ENCODE measurements at places on chromosomes 1 and 21. TPM values are rescaled to one million over a fixed set of nuclear protein-coding genes. Genes with fewer than 3 reads are reported as not detected.

Gene CEPT1
- 42.8 TPM for total RNA-seq

Gene LAPTM5
- not detected for total RNA-seq

Gene SFN
- 0.18 TPM for total RNA-seq

Gene GRHL3
- not detected for total RNA-seq

Gene NES
- total RNA-seq, result 46.1 TPM

Gene BOLA1
- 4.4 TPM for total RNA-seq

Gene TRIM67
- not detected for total RNA-seq

Gene CRYZL1
- total RNA-seq, result 19.9 TPM

Gene GUCA2A
- not detected for total RNA-seq

Gene PTPN14
- 42.8 TPM for total RNA-seq

Gene SPATA17
- 0.18 TPM for total RNA-seq

Gene ATP1A4
- total RNA-seq, result not detected

Gene CELA3A
- not detected for total RNA-seq

Gene TPTE
- not detected for total RNA-seq

Gene PYGO2
- 5.3 TPM for total RNA-seq

GRCh38 chr1:186283374-186283773 is 91.7 kb downstream of the TPR start:
- peaks cover 2% of the 10 kb centered on the region for H3K27me3 ChIP-seq
- no peaks in the 10 kb centered on the region for H3K4me1 ChIP-seq
- no peaks in the 10 kb centered on the region for H3K36me3 ChIP-seq
- H3K27ac ChIP-seq, result no peak overlapping the region

DNA sequence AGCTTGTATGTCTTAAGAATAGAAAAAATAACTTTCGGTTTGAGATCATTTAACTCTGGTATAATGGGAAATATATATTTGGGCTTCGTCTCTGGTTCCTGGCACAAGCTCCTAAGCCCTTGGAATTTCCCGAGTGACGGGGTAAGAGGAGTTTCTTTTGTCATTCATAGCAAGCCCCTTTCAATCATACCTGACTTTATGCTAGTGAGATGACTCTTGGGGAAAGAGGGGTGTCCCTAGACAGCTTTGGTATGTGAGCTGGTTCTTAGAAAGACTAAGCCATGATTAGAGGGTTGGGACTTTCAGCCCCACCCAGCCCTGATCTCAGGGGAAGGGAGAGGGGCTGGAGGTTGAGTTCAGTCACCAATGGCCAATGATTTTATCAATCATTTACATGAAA is 13.9 kb upstream of the MTARC1 start:
- H3K27ac ChIP-seq, result no peak overlapping the region
- H3K4me1 ChIP-seq, result no peaks in the 10 kb centered on the region
- H3K4me3 ChIP-seq, result no peak overlapping the region

GRCh38 chr21:45296638-45297037 is 8.9 kb upstream of the POFUT2 start:
- peaks cover 49% of the 10 kb centered on the region for H3K4me1 ChIP-seq
- DNase-seq, result no peak
- no peaks in the 10 kb centered on the region for H3K36me3 ChIP-seq
- H3K4me3 ChIP-seq, result no peak overlapping the region
- no peak overlapping the region for H3K27ac ChIP-seq
- no peaks in the 10 kb centered on the region for H3K27me3 ChIP-seq

GRCh38 chr1:3675436-3675835 is 23.1 kb downstream of the TP73 start:
- no peak overlapping the region for H3K4me3 ChIP-seq
- no peaks in the 10 kb centered on the region for H3K36me3 ChIP-seq
- no peak overlapping the region for H3K27ac ChIP-seq

DNA sequence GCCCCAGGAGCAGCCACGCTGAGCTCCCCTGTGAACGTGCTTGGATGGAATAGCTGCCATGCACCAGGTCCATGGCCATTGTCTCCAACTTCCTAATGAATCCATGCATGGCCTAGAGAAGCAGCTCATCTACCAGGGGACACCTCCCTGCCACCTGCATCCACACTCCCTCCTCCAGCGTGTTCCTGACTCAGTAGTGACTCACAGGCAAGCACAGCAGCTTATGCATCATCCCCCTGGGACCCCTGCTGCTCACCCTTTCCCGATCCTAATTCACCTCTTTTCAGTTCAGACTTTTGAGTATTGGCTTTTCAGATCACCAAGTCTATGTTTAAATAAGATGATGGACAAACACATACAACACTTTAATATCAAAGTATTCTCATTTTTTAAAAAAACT is 39.9 kb upstream of the TADA1 start:
- no peak overlapping the region for H3K4me3 ChIP-seq
- no peaks in the 10 kb centered on the region for H3K36me3 ChIP-seq
- H3K27ac ChIP-seq, result no peak overlapping the region
- H3K27me3 ChIP-seq, result peaks cover 38% of the 10 kb centered on the region
- peak; percentile 2 for DNase-seq

GRCh38 chr1:195096051-195096521 is 1512.2 kb downstream of the KCNT2 start:
- DNase-seq, result no peak
- H3K36me3 ChIP-seq, result no peaks in the 10 kb centered on the region
- no peaks in the 10 kb centered on the region for H3K4me1 ChIP-seq
- H3K27me3 ChIP-seq, result no peaks in the 10 kb centered on the region
- no peak overlapping the region for H3K27ac ChIP-seq
- H3K4me3 ChIP-seq, result no peak overlapping the region

- no peak overlapping the region for H3K27ac ChIP-seq
- H3K4me3 ChIP-seq, result no peak overlapping the region
- H3K36me3 ChIP-seq, result no peaks in the 10 kb centered on the region
- DNase-seq, result no peak
- no peaks in the 10 kb centered on the region for H3K4me1 ChIP-seq
- peaks cover 6% of the 10 kb centered on the region for H3K27me3 ChIP-seq
These were observed 42.3 kb upstream of the NHLH2 start for GRCh38 chr1:115882913-115883902.

GRCh38 chr1:222889440-222889839 is 74.6 kb downstream of the DISP1 start:
- DNase-seq, result no peak
- 0 out of 2 replicates have a peak, but pooled peaks cover 2% of the 10 kb centered on the region for H3K4me1 ChIP-seq
- no peak overlapping the region for H3K4me3 ChIP-seq
- no peaks in the 10 kb centered on the region for H3K27me3 ChIP-seq
- no peak overlapping the region for H3K27ac ChIP-seq

DNA sequence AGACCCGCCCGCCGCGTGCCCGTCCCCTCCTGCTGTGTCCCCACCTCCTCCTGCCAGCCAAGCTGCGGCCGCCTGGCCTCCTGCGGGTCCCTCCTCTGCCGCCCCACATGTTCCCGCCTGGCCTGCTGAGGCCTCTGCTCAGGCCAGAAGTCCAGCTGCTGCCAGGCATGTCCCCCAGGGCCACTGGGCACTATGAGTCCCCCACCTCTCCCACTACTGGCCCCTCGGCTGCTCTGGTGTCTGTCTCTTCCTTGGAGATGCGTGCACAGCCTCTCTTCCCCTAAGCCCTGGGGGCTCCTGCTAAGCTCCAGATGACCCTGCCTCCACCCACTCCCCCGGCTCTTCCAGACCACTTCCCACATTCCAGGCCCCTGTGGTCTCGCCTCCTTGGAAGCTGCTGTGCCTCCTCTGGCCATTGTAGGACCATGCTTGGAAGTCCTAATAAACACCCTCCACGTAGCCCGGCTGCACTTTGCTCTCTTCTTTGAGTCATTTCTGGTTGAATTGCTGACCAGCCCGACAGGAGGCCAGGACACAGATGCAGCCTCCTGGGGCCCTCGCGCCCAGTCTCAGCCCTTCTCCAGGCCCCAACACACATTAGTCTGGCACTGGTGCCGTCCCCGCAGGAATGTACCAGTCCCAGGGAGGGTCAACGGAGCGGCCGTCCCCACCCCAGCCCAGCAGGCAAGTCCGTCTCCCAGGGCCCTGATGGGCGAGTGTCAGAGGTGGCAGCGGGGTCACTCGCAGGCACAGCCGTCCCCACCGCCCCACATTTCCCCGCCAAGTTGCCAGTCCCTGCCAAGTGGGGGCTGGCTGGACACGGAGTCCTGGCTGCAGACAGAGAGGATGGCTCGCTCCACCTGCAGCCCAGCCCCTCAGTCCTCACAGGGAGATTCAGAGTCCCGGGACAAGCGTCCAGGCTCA is 1.1 kb downstream of the KRTAP10-12 start:
- no peak for DNase-seq
- no peaks in the 10 kb centered on the region for H3K36me3 ChIP-seq
- no peak overlapping the region for H3K27ac ChIP-seq
- peaks cover 56% of the 10 kb centered on the region for H3K27me3 ChIP-seq
- H3K4me1 ChIP-seq, result no peaks in the 10 kb centered on the region

- H3K4me1 ChIP-seq, result no peaks in the 10 kb centered on the region
- H3K27ac ChIP-seq, result no peak overlapping the region
- H3K27me3 ChIP-seq, result no peaks in the 10 kb centered on the region
- H3K36me3 ChIP-seq, result no peaks in the 10 kb centered on the region
- DNase-seq, result no peak
- H3K4me3 ChIP-seq, result no peak overlapping the region
These were observed 145.5 kb downstream of the TBX15 start for GRCh38 chr1:118842452-118843201.

- no peak for DNase-seq
- H3K4me1 ChIP-seq, result peaks cover 8% of the 10 kb centered on the region
- H3K27ac ChIP-seq, result peak overlapping the region; percentile 86
These were observed 38.5 kb upstream of the TDRD10 start for GRCh38 chr1:154463512-154463990.

- H3K4me3 ChIP-seq, result no peak overlapping the region
- DNase-seq, result no peak
- H3K27ac ChIP-seq, result no peak overlapping the region
- no peaks in the 10 kb centered on the region for H3K36me3 ChIP-seq
- H3K4me1 ChIP-seq, result no peaks in the 10 kb centered on the region
- peaks cover 35% of the 10 kb centered on the region for H3K27me3 ChIP-seq
These were observed 56.0 kb upstream of the NBPF3 start for GRCh38 chr1:21383785-21384401.

GRCh38 chr1:15271196-15271595 is 24.2 kb downstream of the FHAD1 start:
- peaks cover 7% of the 10 kb centered on the region for H3K27me3 ChIP-seq
- DNase-seq, result no peak
- no peak overlapping the region for H3K27ac ChIP-seq
- no peaks in the 10 kb centered on the region for H3K36me3 ChIP-seq
- H3K4me1 ChIP-seq, result peaks cover 2% of the 10 kb centered on the region
- H3K4me3 ChIP-seq, result no peak overlapping the region

DNA sequence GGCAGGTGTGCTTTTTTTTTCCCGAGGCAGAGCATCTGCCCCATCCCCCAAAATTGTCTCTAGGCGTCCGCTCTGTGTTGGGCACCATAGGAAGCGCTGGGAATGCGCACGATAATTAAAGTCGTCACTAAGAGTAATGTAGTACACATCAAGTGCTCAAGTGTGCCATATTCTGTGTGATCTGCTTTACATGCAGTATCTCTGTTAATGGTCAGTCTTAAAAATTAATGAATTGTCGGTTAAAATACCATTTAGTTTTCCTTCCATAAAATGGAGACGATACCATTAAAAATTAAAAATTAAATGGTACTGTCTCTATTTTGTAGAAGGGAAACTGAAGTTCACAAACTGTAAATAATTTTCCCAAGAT is 544 bp upstream of the CCT8 start:
- no peaks in the 10 kb centered on the region for H3K27me3 ChIP-seq
- peak overlapping the region; percentile 52 for H3K4me3 ChIP-seq
- peak overlapping the region; percentile 86 for H3K27ac ChIP-seq
- H3K4me1 ChIP-seq, result peaks cover 9% of the 10 kb centered on the region
- no peaks in the 10 kb centered on the region for H3K36me3 ChIP-seq

DNA sequence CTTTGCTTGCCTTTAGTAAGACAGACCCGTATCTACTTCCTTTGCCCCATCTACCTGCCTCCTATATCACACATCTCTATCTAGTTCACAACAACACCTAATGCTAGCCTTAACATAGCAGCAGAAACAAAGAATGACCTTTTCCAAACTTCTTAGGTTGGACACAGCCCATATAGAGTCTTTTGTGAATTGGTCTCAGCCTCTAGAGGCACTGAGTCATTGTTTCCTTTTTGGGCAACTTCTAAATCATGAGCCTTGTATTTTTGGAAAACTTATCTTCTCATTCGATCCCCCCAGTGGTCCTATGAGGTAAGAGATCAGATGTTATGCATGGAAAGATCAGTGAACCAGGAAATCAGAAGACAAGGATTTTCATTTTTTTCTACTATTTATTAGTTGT is 679.4 kb upstream of the USP24 start:
- DNase-seq, result peak; percentile 35
- H3K4me3 ChIP-seq, result no peak overlapping the region
- no peak overlapping the region for H3K27ac ChIP-seq
- no peaks in the 10 kb centered on the region for H3K36me3 ChIP-seq
- H3K27me3 ChIP-seq, result no peaks in the 10 kb centered on the region
- H3K4me1 ChIP-seq, result no peaks in the 10 kb centered on the region

- H3K36me3 ChIP-seq, result no peaks in the 10 kb centered on the region
- H3K27ac ChIP-seq, result no peak overlapping the region
- H3K4me3 ChIP-seq, result no peak overlapping the region
- peak; percentile 55 for DNase-seq
- peaks cover 26% of the 10 kb centered on the region for H3K4me1 ChIP-seq
These were observed 16.2 kb downstream of the PLEKHO1 start for GRCh38 chr1:150165622-150166612.

- no peak overlapping the region for H3K4me3 ChIP-seq
- H3K27ac ChIP-seq, result no peak overlapping the region
- peaks cover 11% of the 10 kb centered on the region for H3K4me1 ChIP-seq
- H3K27me3 ChIP-seq, result peaks cover 5% of the 10 kb centered on the region
- H3K36me3 ChIP-seq, result no peaks in the 10 kb centered on the region
- DNase-seq, result no peak
These were observed 247.1 kb upstream of the RAB4A start for GRCh38 chr1:229023651-229024300.

DNA sequence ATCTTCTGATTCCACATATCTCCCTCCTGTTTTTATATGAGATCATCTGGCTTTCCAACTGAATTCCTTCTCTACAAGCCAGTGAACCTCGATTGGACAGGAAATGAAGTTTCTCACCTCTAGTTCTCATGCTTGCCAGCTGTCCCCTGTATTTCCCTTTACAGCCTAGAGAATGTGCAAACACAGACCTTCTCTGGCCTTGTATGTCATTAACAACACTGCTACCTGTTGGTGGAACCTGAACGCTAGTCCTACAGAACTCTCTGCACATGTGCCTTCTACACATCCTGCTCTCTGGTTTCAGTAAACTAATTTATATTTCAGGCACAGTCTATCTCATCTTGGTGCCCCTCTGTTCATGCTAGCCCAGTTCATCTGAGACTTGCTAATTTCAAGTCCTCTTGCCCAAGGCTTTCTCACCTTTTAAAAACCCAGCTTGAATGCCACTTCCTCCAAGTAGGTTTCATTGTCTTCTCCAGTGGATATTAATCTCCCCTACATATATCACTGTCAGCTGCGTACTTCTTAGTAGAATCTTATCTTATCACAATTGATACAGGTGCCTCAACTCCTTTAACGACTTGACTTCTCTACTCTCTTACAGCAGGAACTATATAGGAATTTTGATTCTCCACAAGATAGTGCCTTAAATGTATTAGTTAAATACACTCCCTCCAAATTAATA is 549.9 kb downstream of the PLPP3 start:
- H3K4me3 ChIP-seq, result no peak overlapping the region
- peak; percentile 5 for DNase-seq
- no peaks in the 10 kb centered on the region for H3K36me3 ChIP-seq

GRCh38 chr21:42109873-42110525 is 38.9 kb downstream of the UMODL1 start:
- DNase-seq, result no peak
- no peak overlapping the region for H3K27ac ChIP-seq
- no peaks in the 10 kb centered on the region for H3K36me3 ChIP-seq
- H3K4me1 ChIP-seq, result peaks cover 3% of the 10 kb centered on the region

GRCh38 chr1:40969445-40969844 is 10.1 kb upstream of the CTPS1 start:
- H3K36me3 ChIP-seq, result no peaks in the 10 kb centered on the region
- H3K27ac ChIP-seq, result no peak overlapping the region
- no peaks in the 10 kb centered on the region for H3K27me3 ChIP-seq
- DNase-seq, result no peak
- H3K4me1 ChIP-seq, result peaks cover 3% of the 10 kb centered on the region

All from IMR-90 (cell line).